ENCODE measurements at places on chromosomes 1 and 21.

DNA sequence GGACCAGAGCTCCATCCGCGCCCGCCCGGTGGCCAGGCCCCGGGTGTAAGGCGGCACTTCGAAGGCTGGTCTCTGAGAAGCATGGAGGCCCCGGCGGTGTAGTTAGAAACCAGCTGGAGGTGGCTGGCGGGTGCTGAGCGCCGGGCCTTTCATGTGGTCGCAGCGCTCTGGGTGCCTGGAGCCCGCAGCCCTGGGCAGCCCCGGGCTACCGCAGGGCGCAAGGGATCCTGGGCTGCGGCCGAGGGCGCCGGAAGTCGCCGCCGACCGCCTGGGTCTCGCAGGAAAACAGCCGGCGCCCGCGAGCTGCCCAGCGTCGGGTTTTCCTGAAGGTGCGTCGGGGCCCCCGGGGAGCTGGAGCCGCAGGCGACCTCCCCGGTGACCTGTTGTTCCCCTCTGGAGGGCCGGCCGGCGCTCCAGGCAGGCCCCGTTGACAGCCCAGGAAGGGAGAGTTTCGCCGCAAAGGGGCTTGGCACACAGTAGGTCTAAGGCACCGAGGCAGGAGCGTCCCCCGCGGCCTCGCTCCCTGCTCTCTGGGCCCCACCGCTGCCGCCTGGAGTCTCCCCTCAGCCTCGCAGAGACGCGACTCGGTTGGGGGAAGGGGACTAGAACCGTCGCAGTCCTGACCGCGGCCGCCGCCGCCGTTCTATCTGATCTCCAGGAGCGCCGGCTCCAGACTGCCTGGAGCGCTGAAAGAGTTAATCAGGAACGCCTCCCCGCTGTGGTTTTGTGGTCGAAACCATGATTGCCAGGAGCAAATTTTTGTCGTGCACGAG lies 2.7 kb downstream of the GRHL3 start:
- peak; percentile 84 for DNase-seq

- no peak for DNase-seq
Measured at GRCh38 chr1:26280333-26281042, 602 bp downstream of the SH3BGRL3 start.

DNA sequence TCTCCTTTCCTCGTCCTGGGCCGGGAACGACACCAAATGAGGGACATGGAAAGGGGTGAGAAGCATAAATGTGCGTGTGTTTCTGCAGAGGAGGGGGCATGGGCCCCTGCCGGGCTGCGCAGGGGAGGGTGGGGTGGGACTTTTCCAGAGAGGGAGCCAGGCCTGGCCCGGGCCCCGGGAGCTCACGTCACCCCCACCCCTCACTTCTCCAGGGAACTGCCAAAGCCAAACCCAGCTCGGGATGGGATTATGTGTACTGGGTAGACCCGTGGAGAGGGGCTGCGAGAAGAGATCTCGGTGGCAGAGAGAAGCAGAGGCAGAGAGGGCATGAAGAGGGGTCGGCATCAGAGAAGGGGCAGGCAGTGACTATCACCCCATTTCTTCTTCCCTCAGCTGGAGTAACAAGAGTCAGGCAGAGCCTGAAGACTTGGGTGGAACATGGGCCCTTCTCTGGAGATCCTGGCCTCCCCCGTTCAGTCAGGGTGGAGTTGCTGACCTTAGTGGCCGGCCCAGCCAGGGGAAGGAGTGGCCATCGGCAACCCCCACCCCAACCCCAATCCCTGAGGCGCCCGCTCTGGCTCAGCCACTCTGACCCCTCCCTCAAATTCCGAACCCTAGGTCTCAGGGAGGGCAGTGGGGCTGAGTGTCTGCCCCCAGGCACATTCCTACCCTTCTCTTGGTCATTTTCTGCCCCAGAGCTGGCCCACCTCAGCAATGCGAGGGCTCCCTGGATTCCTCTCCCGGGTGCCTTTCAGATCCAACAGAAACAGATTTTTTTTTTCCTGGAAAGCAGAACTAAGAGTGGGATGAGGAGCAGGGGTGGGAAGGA lies 1.2 kb downstream of the ADAMTSL4 start:
- DNase-seq, result no peak

- no peak for DNase-seq
Measured at GRCh38 chr1:209586221-209586740, 2.8 kb downstream of the CAMK1G start.

DNA sequence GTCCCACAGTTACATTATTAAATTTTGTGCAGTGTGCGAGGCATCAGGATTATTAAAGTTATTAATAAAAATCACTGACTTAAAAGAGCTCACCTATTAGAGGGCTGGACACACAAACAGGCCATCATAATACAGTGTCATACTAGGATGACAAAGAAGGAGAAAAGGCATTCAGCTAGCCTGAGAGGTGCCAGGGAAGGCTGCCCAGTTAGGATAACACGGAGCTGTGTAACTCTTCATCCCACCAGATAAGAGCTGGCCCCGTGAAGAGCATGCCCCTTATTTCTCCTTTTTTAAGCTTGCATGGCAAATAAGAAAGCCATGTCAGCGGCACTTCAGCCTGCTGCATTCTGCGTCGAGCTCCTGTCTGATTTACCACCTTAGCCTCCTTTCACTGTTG lies 109.5 kb downstream of the KCNK1 start:
- no peak for DNase-seq

DNA sequence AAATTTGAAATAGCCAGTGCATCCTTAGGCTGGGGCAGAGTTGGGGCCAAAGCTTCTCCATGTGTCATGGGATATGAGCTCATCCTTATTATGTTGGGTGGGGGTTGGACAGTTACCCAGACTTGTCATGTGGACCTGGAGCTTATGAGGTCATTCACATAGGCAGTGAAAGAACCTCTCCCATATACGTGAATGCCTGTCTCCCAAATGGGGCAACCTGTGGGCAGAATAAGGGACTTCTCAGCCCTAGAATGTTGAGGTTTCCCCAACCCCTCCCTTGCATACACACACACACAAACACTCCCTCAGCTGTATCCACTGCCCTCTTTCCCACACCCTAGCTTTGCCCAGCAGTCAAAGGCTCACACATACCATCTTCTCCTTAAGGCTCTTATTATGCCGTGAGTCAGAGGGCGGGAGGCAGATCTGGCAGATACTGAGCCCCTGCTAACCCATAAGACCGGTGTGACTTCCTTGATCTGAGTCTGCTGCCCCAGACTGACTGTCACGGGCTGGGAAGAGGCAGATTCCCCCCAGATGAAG lies 2.3 kb upstream of the IVL start:
- no peak for DNase-seq

DNA sequence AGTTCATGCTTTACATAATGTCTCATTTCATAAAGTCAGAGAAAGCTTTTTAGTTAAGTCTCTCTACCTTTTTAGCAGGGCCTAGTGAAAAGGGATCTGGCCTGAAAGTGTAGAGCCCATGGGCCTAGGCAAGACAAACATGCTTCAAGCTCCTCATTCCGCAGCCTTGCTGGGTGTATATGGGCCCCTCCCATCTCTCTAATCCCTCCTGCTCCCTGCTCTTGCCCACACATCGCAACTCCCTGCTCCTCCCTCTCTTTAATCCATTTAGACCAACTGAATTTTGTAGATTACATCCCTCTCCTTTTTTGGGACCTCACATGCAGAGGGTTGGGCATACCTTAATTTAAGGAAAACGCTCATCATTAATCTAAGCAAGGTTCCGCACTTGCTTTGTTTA lies 42.3 kb upstream of the CCDC190 start:
- no peak for DNase-seq

- DNase-seq, result no peak
Measured at GRCh38 chr1:82947278-82947677, 1051.7 kb downstream of the TTLL7 start.

GRCh38 chr1:151635479-151636072 lies 23.7 kb downstream of the SNX27 start:
- no peak for DNase-seq

DNA sequence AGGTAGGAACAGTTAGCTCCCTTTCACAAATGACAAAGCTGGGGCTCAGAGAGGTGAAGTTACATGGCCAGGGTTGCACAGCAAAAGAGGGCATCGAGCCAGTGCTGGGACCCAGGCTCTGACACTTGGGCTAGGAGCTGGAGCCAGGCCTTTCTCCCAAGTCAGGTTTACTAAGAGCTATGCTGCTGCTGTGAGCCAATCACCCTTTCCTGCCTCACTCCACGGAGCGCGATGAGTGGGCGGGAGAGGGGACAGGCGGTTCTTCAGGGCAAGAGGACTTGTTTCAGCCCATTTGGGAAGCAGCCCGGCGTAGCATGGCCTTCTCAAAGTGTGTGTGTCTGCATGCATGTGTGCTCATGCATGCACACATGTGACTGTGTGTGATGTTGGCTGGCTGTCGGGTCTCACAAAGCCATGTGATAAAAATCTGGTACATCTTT lies 10.6 kb downstream of the ID3 start:
- DNase-seq, result no peak

- DNase-seq, result no peak
Measured at GRCh38 chr1:81443288-81443687, 357.4 kb upstream of the ADGRL2 start.

DNA sequence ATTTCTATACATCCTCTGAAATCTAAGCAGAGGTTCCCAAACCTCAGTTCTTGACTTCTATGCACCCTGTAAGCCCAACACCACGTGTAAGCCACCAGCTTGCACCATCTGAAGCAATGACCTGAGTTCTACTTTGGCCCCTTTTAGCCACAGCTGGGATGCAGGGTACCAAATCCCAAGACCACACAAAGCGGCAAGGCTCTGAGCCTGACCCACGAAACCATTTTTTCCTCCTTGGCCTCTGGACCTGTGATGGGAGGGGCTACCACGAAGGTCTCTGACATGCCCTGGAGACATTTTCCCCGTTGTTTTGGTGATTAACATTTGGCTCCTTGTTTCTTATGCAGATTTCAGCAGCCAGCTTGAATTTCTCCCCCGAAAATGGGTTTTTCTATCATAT lies 38.8 kb downstream of the STXBP3 start:
- DNase-seq, result no peak

DNA sequence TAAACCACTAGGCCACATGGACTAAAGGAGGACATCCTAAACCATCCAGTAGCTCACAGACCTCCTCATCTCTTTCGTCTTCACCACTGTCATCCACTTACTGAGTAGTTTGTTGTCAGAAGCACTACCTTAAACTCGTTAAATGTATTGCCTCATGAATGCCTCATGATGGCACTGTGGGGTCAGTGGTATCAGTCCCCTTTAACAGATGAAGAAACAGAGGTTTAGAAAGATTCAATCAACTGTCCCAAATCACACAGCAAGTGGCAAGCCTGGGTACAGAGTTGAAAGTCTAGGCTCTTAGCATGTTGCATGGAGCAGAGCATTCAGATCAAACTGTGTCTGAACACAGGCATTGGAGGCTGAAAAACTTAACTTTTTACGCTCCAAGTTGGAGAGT lies 183.6 kb upstream of the KIAA0040 start:
- DNase-seq, result no peak
